ENCODE measurements at places on chromosomes 13 and 19.

DNA sequence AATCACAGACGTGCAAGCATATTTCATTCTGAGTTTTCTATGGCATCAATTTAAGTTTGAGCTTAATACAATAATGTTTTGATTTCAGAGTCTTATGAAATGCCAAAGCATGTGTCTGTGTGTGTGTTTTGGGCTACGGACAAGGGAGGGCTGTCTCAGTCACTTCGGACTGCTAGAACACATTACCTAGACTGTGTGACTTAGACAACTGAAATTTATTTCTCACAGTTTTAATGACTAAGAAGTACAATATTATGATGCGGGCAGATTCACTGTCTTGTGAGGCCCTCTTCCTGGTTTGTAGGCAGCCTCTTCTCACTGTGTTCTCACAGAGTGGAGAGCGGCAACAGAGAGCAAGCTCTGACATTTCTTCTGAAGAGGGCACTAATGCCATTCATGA, 1202.0 kb downstream of the EFNB2 start:
- no peak for DNase-seq

DNA sequence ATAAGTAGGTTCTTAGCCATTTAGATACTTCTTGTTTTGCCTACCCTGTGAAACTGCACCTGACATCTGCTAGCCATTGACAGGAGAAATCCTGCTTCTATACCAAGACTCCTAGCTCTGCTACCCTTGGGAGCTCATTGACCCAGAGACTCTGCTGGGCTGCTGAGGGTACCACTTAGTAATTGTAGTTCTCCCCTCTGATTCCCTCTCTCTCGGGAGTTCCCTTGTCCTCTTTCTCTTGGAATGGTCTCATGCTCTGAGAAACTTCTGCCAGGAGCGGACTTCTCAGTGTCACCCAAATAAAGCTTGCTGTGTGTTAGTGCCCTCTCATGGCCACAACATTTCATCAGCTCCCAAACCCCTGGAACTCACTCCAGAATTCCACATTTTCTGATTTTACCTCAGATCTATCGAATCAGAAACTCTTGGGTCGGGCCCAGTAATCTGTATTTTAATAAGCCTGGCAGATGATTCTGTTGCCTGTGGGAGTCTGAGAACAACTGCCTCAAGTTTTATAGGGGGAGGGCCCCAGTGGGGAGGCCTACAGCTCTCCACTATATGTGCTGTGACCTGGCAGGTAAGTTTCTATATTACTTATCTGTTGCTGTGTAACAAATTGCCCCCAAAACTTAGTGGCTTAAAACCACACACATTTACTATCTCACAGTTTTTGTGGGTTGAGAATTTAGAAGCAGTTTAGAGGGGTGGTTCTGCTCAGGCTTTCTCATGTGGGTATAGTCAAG, 221.1 kb downstream of the TDRD3 start:
- DNase-seq: no peak

- no peak for DNase-seq
Observed at GRCh38 chr19:39967561-39967960, 3.4 kb upstream of the PSMC4 start.

- no peak for DNase-seq
Observed at GRCh38 chr19:2743099-2743498, 3.3 kb upstream of the SLC39A3 start.

- peak; percentile 78 for DNase-seq
Observed at GRCh38 chr19:47863514-47863936, 4.5 kb downstream of the TPRX2 start.

GRCh38 chr19:47321630-47322029, 10.3 kb upstream of the C5AR2 start:
- DNase-seq: no peak

- no peak for DNase-seq
Observed at GRCh38 chr19:18499055-18499775, 22.7 kb downstream of the ELL start.

DNA sequence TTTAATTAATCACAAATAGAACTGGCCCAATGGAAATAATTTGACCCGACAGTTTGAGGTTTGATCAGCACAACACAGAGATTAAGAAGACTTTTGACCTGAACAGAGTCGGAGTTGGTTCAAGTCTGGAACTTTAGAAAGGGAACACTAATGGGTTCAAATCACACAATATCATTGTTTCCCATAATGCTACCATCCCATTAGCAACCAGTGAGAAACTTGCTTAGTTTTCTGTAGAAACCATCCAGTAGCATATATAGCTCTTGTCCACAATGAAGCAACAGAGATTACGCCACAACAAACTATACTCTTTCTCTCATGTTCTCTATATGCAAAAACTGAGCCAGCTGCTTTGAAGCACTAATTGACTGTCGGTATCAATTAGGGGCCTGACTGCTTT, 376.9 kb upstream of the SPRY2 start:
- DNase-seq: no peak

DNA sequence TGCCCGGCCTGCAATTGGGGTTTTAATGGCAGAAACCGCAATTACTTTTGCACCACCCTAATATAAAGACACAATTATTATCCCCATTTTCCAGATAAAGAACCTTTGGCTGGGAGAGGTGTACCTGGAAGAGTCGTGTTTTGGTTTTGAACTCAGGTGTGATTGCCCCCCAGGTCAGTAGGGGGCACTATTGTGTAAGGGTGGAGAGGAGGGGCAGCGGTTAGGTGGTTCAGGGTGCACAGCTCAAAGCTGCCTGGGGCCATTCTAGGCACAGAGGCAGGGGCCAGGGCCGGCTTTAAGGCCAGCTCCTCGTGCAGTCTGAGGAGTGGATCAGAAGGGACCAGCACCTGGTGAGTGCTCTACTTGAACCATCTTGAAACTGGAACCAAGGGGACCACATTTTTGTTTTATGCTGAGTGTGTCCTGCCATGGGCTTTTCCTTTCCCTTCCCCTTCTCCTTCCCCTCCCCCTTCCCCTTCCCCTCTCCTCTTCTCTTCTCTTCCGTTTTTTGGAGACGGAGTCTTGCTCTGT, 5.8 kb upstream of the FCGRT start:
- DNase-seq: no peak

- no peak for DNase-seq
Observed at GRCh38 chr13:20429682-20430081, 96.0 kb downstream of the CRYL1 start.

- no peak for DNase-seq
Observed at GRCh38 chr13:93086329-93086728, 140.3 kb upstream of the GPC6 start.

- no peak for DNase-seq
Observed at GRCh38 chr19:46068345-46069258, 27.8 kb upstream of the IGFL4 start.

DNA sequence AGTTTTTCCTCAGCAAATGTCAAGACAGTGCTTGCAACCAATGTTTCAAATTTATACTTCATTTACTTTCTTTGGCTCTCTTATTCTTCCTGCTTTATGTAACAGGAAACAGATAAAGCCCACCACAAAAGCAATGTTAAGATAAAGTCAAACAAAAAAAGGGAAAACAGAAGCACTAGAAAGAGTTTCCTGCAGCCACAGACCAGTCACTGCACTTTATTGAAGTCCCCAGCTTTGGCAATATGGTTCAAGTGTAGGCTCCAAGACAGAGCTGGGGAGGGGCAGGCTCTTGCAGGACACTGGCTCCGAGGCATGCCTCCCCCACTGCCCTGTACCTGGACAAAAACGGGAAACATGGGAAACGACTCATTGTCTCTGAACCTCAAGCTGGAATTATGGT, 15.3 kb upstream of the CDC16 start:
- DNase-seq: no peak

DNA sequence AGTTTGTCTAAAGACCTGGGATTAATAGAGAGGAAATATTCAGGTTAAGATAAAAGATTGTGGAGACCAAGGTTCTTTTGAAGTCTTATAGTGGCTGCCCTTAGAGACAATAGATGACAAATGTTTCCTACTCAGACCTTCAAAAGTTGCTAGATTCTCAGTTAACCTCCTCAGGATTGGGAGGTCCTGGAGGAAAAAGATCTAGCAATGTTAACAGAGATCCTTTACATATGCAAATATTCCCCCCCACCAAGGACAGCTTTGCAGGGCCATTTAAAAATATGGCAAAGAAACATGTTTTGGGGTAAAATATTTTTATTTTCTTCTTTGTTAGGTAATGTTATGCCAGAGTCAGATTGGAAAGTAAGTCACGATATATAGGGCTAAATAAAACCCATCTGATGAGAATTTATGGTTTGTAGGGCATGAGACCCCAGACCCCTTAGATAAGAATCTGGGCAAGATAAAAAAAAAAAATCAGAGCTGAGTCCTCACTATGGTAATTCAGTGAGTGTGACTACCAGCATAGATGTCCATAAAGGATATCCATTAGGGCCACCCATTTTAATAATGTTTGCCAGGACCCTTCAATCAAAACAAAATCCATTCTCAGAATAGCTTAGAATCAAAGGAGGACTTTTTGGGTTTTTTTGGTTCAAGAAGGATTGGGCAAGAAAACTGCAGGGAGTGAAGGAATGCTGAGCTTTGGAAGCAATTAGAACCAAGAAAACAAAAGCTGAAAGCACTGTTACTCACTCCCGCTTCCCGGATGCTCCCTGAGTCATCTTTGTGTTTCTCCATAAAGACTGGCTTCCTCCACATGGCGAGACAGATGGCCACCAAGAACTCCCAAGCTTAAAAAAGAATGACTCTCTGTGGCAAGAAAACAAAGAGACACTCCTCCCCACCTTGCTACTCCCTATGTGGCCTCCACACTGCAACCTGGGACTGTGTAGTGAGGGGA, 28.2 kb downstream of the VSTM1 start:
- no peak for DNase-seq

DNA sequence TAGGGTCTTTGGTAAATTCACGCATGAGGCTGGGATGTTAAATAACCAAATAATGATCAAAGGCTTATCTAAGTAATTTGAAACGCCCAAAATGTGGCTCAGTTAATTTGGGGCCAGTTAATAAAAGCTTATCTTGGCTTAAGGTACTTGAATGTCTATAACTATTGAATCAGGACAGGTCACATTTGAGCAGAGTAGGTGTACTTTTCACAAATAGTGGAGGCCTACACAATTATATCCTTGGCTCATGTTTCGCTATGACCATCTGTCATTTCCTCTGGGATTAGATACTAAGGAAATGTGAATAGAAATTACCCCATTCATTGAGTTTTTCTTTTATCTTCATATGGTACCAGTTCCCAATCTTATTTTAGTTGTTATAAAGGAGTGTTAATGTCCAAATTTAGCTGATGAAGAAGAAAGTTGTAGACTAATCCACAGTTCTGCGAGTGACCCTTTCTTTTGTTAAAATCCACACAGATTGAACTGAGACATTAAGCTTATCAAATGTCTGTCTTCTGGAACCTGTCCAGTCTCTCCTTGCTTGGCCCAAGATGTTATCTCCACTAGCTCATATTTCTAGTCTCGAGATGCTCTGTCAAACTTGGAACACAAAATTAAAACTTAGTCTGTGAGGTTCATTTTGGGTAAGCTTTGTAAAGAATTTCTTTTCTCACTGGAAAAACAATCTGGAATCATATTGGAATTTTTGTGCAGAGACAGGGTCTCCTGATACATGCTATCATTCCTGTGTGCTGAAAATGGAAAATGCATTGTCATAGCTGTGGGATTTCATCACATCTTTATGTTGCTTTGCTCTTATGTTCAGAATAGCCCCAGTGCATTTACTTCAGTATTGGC, 31.0 kb downstream of the SLAIN1 start:
- DNase-seq: no peak

DNA sequence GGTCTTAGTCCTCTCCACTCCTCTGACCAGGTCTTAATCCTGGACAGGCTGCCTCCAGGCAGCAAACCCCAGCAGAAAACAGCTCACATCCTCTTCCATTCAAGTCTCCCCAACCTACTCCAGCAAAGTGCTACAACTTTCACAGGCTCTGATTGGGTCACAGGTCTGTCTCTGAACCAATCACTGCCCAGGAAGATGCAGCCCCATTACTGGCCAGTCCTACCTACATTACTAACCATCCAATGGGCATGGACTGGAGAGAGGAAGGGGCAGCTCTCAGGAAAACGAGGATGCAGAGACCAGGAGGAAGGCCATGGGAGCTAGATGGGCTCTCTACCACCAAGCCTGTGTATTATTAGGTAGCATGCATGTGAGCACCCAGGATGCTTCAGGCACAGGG, 12.2 kb downstream of the MED26 start:
- no peak for DNase-seq

GRCh38 chr13:29858667-29859066, 8.2 kb upstream of the UBL3 start:
- DNase-seq: no peak

GRCh38 chr19:14817052-14817451, 17.9 kb downstream of the OR7A5 start:
- no peak for DNase-seq

DNA sequence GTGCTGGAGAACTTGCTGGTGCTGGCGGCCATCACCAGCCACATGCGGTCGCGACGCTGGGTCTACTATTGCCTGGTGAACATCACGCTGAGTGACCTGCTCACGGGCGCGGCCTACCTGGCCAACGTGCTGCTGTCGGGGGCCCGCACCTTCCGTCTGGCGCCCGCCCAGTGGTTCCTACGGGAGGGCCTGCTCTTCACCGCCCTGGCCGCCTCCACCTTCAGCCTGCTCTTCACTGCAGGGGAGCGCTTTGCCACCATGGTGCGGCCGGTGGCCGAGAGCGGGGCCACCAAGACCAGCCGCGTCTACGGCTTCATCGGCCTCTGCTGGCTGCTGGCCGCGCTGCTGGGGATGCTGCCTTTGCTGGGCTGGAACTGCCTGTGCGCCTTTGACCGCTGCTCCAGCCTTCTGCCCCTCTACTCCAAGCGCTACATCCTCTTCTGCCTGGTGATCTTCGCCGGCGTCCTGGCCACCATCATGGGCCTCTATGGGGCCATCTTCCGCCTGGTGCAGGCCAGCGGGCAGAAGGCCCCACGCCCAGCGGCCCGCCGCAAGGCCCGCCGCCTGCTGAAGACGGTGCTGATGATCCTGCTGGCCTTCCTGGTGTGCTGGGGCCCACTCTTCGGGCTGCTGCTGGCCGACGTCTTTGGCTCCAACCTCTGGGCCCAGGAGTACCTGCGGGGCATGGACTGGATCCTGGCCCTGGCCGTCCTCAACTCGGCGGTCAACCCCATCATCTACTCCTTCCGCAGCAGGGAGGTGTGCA, 587 bp downstream of the S1PR4 start:
- DNase-seq: no peak

Data from stimulated activated CD8-positive, alpha-beta memory T cell treated with anti-CD3 and anti-CD28 coated beads, Interleukin-4, amount 100 ng/mL, for 1 hour (primary cell).